Vagina (tissue), 2 donors: ENCODE measurements at places on chromosomes 1 and 21.

- no peak for DNase-seq
Observed at GRCh38 chr1:66464802-66465201, 69.2 kb upstream of the SGIP1 start.

DNA sequence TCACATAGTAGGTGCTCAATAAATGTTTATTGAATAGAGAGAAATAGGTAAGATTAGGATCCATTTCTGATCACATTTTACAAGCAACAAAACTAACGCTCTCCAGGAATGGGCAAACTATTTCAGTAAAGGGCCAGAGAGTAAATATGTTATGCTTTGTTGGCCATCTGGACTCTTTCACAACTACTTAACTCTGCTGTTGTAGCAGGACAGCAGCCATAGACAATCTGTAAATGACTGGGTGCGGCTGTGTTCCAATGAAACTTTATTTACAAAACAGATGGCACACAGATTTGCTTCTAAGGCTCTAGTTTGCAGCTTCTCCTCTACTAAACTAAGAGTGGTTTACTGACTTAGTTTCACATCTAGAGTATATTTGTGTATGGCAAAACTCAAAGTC, 83.0 kb upstream of the BACH1 start:
- no peak for DNase-seq

DNA sequence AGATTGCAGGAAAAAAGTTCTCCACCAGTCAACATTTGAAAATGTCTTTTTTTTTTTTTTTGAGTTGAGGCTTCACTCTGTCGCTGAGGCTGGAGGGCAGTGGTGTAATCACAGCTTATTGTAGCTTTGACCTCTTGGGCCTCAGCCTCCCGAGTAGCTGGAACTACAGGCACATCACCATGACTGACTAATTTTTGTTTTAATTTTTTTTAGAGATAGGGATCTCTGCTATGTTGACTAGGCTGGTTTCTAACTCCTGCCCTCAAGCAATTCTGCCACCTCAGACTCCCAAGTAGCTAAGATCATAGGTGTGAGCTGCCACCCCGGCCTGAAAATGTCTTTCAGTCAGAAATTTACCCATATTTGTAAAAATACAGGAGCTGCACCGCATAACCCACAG, 30.6 kb upstream of the USP24 start:
- DNase-seq = no peak

- no peak for DNase-seq
Observed at GRCh38 chr1:50841791-50842387, 118.2 kb downstream of the FAF1 start.

- DNase-seq = no peak
Observed at GRCh38 chr21:30613836-30614235, at the start of gene KRTAP6-1. Gene KRTAP6-1, minus strand, starts transcription at chr21:30613930. Its CDS starts 26 bp downstream, at chr21:30613904.

DNA sequence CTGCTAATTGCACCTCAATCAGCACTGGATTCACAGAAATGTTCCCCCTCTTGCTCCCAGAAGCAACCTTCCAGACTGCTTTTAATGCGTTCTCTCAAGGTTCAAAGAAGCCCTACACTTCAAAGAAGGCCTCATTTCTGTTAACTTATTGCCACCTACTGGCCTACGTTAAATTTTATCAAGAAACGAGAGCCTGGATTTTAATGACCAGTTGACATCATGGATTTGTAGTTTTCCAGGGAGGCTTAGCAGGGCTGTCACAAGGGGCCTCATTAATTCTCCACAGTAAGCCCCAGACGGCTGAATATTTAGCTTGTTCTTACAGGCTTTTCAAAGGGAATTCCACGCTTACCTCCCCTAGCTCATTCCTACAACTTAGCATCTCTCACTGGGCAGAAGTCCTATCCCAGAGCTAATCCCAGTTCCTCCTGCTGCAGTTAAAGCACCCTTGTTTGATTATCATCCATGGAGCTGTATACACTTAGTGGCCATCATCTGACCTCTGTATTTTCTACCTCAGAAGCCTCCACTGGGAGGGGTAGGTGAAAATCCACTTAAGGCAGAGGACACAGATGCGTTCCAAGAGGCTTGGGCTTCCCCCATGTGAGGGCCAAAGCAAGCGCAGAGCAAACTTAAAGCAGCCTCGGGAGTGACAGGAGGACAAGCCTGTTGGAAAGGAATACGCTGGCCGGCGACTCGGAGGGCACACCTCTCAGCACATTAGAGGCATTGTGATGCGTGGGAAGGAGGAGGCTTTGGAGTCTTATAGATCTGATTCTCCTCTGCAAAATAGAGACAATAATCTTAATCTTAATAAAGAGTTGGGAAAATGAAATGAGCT, 32.2 kb upstream of the CYP4X1 start:
- DNase-seq = no peak

DNA sequence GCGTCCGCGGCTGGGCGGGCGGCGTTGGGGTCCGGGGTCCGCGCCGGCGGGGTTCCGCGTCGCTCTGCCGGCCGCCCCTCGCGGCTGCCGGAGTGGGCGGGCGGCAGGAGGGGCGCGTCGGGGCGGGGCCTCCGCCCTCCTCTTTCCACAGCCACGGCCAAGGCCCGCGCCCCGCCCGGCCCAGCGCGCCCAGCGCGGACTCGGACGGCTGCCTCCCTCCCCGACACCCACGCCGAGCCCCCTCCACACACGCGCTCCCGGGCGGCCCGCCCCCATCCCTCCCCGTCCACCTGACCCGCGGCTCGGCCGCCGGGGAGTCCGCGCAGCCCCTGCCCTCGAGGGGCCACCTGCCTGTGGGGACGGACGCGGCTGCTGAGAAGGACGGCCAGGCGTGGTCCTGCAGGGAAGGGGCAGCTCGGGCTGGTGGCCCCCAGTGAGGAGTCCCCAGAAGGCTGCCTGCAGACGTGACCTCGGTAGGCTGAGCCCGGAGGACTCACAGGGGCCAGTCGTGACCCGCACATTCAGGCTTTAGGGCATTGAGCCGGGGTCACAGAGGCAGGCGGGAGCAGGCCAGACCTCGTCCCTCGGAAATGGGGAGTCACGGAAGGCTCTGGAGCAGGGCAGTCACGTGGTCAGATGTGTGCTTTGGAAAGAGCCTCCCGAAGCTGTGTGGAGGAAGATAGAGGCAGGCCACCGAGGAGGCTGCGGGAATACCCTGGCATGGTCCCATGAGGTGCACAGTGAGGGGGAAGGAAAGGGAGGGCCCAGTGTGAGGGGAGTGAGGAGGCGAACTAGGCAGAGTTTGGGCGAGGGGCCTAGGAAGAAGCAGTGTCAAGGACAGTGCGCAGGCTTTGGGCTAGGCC, at the start of gene COL8A2:
TSS of gene COL8A2 (minus strand) at position 94 of the 863 bp plus-strand sequence. CDS start 24,980 bp downstream, outside the sequence.
- no peak for DNase-seq

DNA sequence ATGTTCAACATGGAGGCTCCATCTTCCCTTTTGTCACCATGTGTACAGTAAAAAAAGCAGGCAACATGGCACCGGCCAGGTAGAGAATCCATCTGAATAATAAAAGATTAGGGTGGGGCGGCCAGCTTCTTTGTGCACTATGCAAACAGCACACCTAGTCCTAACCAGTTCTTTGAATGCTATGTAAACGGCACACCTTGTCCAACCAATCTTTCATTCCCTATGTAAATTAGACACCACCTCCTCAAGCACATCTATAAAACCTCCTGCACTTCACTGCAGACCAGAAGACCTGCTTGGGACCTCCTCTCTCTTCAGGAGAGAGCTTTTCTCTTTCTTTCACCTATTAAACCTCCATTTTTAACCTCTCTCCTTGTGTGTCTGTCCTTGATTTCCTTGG, 28.2 kb downstream of the TFB2M start:
- DNase-seq = no peak

DNA sequence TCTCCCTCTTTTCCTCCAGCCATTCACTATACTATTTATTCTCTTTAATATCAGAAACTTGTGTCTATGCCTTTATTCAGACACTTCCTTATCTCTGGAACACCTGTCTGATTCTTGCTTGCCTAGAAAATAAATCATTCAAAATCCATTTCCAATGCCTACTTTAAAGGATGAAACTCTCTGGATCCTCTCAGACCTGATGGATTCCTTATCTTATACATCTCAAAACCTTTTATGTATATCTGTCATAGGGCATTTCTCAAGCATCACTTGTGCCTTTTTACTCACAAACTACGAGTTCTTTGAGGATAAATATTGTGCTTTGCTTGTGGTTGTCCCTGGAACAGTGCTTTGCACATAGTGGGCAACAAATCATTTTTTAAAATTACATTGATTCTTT, 3.8 kb upstream of the ATP6V1G3 start:
- DNase-seq = no peak

GRCh38 chr1:29801561-29801973, 565.2 kb downstream of the PTPRU start:
- peak; percentile 74 for DNase-seq

DNA sequence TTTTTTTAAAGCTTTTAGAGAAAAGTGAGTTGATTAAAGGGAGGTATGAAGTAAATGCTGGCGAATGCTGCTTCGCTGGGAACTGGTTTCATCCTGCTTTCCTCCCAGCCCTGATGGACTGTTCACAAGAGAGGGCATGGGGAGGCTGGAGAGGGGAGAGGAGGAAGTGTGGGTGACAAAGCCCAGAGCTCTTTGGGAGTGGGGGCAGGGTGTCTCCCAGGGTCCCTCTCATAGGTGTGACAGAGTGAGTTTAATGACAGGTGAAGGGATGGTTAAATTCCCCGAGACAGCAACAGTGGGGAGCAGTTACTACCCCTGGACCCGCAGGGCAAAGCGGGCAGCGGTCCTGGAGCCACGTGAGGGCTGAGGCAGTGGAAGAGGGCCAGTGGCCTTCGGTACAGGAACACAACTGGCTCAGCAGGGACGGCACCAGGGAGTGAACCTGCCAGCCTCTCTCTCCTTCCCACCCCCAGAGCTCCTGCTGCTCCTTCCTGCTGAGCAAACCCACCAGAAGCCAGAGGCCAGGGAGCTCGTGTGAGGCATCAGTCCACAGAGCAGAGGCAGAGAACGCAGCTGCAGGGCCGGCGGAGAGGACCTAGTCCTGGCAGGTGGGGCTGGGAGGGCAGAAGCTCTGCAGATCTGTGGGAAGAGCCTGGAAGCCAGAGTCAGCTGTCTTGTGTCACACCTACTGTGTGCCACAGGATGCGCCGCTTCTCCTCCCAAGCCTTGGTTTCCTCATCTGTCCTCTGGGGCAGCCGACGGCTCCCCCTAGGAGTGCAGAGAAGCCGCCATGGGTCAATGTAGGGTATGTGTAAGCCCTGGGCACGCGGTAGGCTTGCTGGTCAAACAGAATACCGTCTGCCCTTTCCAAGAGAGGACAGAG, 20.9 kb upstream of the LRP8 start:
- DNase-seq = peak; percentile 67

DNA sequence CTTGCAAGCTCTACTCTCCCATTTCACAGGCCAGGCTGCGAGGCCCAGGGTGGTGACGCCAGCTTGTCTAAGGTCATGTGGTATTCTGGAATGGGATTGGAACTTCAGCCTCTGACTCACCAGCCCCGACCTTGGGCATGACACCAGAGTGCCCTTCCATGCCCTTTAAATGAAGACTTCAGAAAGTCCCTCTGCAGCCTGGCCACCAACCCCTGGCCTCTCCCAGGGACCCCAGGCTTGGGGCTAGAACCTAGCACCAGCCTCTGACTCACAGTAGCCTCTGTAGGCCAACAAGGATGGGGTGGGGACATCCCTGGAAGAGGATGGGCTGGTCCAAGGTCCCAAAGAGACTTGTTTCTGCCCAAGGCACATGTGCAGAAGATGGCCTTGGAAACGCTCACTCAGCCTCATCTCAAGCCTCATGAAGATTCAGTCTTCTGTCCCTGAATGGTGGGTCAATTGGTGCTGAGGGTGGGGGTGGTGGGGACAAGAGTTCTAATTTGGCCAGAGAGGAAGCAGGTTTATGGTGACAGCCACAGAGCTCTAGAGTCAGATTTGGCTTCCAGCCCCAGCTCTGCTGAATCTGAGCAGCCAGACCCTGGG, 36.1 kb upstream of the RUNX3 start:
- no peak for DNase-seq

DNA sequence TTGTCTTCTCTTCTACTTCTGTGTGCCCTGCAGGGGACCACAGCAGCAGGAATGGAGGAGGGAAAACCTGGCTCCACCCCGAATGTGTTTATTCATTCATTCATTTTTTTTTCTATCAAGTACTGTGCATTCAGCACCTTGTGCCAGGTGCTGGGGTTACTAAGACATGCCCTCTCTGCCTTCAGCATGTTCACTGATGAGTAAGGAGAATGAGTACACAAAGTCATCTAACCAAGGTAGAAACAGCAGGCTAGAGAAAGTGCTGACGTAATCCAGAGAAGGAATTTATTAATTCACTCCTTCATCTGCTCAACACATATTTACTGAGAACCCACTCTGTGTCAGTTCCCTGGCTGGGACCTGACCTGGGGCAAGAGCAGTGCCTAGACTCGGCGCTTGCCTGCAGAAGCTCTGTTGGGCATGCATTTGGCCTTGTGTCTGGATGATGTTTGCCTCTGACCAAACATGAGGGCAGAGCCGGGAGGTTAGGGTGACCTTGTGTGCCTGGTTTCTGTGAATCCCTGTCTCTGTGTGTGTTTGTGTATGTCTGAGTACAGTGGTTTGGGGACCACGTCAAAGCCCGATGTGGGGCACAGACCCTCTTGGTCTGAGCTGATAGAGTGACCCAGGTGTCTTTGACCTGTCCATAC, 3.3 kb upstream of the MYOG start:
- DNase-seq = peak; percentile 34

- no peak for DNase-seq
Observed at GRCh38 chr1:3285106-3285740, 169.2 kb upstream of the ARHGEF16 start.

DNA sequence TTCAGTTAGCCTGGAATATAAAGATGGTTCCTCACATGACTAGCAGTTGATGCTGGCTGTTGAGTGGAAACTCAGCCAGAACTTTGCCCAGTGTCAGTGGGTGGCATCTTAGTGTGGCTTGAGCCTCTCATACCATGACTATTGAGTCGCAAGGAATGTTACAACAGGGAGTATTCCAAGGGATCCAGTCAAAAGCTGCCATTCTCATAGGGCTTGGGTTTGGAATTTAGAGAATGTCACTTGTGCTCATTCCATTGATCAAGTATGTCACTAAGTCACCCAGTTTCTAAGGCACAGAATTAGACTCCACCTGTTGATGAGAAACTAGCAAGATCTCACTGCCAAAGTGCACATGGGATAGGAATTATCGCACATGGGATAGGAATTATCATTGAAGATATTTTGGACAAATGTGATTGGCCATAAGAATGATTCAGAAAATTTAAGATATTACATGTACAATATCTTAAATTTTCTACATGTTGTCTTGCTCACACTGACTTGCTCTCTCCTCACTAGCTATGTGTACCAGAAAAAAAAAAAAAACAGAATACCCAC, 1290.7 kb upstream of the ADGRL2 start:
- DNase-seq = no peak

DNA sequence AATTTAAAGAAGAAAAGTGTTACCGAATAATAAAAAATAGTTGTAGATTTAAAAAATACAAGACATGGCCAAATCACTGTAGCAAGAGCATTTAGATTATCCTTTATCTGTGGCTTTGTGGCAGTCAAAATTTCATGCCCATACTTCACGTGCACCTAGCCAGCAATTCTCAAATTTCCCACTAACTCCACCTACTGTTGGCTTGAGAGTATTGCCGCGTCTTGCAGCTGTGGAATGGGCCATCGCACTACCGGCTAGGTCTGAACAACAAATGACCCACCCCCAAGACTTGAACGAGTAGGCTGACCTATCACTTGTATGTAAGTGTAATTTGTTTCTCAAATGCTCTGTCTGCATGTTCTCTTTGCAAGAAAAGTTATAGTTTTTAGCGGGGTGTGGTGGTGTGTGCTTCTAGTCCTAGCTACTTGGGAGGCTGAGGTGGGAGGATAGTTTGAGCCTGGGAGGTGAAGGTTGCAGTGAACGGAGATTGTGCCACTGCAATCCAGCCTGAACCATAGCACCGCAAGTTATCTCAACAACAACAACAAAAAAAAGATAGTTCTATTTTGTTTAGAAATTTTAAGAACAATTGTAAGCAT, 4.1 kb downstream of the KRTAP13-4 start:
- no peak for DNase-seq
